ENCODE measurements at places on chromosomes 6 and 20. TPM values are rescaled to one million over a fixed set of nuclear protein-coding genes. Genes with fewer than 3 reads are reported as not detected.

- DNase-seq = no peak
Observed at GRCh38 chr20:36493801-36494114, 47.6 kb upstream of the MYL9 start.

DNA sequence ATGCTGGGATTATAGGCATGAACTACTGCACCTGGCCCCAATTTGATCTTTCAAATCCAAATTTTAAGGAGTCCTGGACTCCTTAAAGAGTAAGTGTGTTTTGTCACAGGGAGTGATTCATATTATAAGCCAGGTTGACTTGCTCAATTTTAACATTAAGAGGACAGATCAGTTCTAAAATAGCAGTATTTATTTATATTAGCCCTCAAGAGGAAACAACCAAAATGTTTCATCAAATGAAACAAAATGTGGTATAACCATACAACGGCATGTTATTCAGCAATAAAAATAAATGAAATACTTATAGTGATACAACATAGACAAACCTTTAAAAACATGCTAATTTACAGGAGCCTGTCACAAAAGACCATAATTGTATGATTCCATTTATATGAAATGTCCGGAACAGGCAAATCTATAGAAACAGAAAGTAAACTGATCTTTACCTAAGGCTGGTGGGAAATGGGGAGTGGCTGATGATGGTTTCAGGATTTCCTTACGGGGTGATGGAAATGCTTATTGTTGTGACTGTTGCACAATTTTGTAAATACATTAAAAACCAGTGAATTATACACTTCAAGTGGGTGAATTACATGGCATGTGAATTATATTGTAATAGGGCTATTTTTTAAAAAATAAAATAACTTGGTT is 637.4 kb downstream of the MMUT start:
- DNase-seq = no peak

Gene MLN
- not detected for polyA plus RNA-seq

- DNase-seq = no peak
Observed at GRCh38 chr6:53431704-53432103, 83.0 kb upstream of the ELOVL5 start.

DNA sequence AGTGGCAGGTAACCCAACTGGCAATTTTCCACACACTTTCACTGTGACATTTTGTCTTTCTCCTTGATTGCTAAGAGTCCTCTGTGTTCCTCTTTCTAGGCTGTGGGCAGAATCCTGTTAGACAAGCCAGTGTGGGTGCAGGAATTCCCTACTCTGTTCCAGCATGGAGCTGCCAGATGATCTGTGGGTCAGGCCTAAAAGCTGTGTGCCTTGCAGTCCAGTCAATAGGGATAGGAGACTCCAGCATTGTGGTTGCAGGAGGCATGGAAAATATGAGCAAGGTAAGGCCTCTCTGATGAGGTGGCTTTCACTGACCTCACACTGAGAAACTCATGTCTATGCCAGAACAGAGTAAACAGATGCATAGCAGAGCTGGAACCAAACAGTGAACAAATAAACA is 5.1 kb downstream of the ACAT2 start:
- DNase-seq = no peak

Gene PNPLA1
- polyA plus RNA-seq = 0.05 TPM

GRCh38 chr20:10225439-10226060 is 6.9 kb downstream of the SNAP25 start:
- no peak for DNase-seq

- peak; percentile 9 for DNase-seq
Observed at GRCh38 chr6:135182071-135183001, 1.2 kb downstream of the MYB start.

DNA sequence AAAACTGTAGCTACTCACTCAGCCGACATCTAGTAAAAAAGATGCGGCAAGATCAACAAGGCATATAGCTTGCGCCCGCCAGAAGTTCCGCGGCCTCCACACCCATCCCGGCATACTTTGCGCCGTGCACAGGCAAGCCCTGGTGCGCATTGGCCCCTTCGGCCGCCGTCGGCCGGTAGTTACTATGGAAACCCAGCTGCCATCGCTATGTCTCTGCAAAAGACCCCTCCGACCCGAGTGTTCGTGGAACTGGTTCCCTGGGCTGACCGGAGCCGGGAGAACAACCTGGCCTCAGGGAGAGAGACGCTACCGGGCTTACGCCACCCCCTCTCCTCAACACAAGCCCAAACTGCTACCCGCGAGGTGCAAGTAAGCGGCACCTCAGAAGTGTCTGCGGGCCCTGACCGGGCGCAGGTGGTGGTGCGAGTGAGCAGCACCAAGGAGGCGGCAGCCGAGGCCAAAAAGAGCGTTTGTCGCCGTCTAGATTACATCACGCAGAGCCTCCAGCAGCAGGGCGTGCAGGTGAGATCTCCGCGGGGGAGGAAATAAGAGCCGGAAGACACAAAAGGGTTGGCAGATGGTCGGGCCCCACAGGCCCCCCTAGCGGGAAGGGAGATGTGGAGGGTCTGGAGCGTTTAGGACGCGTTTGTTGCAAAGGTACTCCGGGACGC is at the start of gene IRAK1BP1:
Gene IRAK1BP1 (plus strand): TSS at position 182 of the 671 bp plus-strand sequence. CDS start 26 bp downstream, at position 208.
- DNase-seq = peak; percentile 89

- no peak for DNase-seq
Observed at GRCh38 chr20:23112595-23112994, 26.5 kb upstream of the CD93 start.

- DNase-seq = no peak
Observed at GRCh38 chr6:13135152-13135551, 193.2 kb downstream of the TBC1D7 start.

Gene C6orf141
- polyA plus RNA-seq = 5.7 TPM
